MCF 10A (cell line): ENCODE measurements at places on chromosomes 1 and 21. TPM values are rescaled to one million over a fixed set of nuclear protein-coding genes. Genes with fewer than 3 reads are reported as not detected.

DNA sequence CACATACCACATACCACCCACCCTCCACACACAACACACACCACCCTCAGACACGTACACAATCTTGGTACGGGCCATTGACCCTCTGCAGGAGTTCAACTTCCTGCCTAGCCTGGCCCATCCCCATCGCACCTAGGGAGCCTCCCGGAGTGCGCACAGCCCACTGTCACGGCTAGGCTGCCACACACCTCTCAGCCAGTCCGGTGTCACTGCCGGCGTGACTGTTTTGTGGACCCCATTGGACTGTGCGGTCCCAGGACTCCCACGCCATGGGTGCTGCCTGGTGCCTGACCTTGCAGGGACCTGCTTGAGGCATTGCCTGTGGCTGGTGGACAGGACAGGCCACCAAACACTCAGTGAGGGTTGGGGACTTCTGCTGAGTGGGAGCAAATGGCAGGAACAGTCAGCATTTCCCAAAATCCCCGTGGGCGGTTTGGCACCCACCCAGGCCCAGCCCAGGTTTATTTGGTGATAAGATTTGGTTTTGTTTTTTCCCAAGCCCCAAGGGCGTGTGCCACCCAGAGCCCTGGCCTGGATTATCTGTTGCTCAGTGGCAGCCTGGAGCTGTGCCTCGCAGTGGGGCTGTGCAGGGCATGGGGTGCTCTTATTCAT lies 27.7 kb downstream of the RAB7B start:
- no peak for DNase-seq

DNA sequence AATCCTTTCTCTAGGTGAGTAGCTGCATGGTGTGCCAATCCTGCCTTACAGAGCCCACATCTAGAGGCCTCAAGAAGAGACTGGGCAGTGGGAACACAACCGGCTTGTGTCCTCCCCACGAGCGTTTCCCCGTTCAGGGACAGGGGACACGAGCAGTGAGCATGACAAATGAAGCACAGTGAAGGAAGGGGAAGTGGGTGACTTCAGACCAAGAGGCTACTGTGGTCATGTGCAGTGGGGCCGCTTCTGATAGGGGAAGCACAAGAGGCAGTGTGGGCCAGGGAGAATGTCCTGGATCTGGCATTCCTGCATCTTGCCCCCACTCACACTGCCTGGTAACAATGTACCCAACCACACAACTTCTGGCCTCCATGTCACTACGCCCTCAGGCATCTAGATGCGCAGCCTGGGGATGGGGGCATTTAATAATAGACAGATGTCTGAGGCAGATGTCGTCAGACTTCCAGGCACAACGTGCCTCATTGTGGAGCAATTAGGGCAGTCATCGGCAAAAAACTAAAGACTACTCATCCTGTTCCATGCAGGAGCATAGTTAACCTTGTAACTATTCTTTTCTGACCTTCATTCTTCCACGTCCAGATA lies 155.6 kb upstream of the NBPF11 start:
- no peak for DNase-seq

GRCh38 chr1:147545133-147545532 lies 3.8 kb downstream of the BCL9 start:
- peak; percentile 99 for DNase-seq

DNA sequence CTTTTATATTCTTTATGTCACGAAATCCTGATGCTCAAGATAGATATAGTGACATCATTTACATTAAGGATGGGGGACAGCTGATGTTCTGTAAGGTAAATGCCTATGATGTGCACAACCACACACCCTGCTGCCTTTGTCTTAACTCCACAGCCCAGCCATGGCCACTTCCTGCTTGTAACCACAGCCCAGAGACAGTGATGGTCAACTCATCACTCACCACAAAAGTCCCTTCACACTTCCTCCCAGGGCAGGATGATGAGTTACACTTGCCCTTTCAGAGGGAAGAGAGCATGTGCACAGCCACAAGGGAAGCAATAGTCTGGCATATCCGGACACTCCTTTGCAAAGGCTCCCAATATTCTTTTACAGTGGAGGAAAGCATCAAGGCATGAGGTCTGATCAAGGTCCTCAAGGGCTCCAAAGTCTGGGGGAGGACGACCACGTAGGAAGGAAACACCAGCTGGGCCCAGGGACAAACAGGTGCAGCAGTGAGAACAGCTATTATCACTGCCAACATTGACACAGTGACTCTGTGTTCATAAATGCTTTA lies 53.8 kb downstream of the PLPP3 start:
- DNase-seq: no peak

DNA sequence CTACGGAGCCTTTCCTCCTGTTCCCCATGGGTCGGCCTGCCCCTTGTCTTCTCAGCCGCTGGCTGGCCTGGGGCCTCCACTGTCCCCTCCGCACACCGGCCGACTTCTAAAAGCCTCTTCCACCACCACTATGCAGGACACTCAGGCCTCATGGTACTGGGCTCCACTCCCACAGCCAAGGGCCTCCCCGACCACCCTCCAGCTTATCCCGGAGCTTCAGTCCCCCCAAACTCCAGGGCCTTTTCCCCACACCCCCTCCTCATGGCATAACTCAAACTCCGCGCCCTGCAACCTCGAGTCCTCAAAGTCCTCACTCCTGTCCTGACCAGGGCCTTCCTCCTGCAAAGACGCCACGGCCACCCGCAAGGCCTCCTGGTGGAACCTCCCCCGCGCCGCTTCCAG lies 2.0 kb downstream of the LRRC41 start:
- peak; percentile 23 for DNase-seq

HRNR gene
- not detected in 2 replicates for total RNA-seq

SKI gene
- 42.7 and 53.7 TPM in 2 replicates for total RNA-seq

- DNase-seq: no peak
Observed at GRCh38 chr1:223179786-223180185, 36.7 kb upstream of the TLR5 start.

DNA sequence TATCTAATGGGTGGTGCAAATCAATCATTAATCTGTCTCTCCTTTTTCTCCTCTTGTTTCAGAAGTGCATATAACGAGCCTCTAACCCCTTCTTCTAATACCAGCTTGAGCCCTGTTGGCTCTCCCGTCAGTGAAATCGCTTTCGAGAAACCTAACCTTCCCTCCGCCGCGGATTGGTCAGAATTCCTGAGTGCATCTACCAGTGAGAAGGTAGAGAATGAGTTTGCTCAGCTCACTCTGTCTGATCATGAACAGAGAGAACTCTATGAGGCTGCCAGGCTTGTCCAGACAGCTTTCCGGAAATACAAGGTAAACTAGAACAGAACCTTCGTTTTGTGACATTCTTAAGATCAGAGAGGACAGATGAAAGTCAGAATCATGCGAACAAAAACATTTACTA lies 25.3 kb upstream of the VAMP3 start:
- peak; percentile 69 for DNase-seq

DNA sequence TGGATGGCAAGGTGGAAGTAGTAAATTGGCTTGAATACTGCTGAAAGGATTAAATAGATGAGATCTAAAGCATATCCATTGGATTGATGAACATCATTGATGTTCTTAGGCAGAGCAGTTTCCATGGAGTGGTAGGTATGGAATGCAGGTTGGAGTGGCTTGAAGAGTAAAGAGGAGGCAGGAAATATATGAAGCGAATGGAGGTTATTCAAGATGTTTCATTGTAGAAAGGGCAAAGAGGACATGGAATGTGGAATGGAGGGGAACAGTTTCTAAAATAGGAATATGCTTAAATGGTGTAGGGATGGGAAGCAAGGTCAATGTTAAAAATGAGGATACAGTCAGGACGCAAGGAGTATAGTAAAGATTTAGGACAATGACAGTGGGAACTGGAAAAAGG lies 6.1 kb downstream of the OSBPL9 start:
- no peak for DNase-seq

SYCP1 gene
- not detected in 2 replicates for total RNA-seq

GRCh38 chr21:27953340-27954045 lies 986.6 kb upstream of the ADAMTS5 start:
- no peak for DNase-seq

GRCh38 chr1:23614032-23614660 lies 54.8 kb upstream of the ID3 start:
- DNase-seq: no peak

ITGB3BP gene
- total RNA-seq: 31.4 and 31.8 TPM in 2 replicates

GRCh38 chr1:110272045-110272444 lies 61.9 kb downstream of the KCNC4 start:
- DNase-seq: no peak

- DNase-seq: no peak
Observed at GRCh38 chr1:117416546-117417125, 49.4 kb downstream of the MAN1A2 start.

DNA sequence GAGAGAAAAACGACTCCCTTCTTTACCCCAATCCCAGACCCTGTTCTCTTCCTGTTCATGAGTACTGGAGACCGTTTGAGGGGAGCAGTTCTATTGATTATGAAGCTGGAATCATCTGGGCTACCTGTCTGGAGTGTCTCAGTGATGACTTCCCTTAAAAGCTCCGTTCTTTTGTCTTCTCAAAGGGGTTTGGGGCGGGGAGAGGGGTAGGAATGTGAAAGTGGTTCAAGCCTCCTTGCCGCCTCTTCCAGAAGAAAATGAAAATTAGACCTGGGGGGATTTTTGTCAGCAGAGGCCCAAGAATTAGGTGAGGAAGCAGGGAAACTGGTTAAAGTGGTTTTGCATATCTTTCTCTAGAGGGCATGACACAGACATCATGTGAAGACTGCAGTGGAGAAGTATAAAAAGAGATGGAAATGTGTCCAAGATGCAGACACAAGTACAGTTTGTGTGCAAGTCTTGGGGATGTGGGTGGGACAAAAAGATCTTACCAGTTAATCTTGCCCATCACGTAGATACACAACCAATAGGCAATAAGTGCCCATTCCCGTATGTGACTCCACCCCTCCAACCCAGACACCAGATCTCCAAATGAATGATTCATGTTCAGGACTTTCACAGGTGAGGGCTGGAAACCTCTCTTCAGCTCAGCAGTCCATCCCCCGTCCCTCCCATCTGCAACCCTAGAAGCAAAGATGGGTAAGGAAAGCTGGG lies 470 bp upstream of the MTMR11 start:
- peak; percentile 96 for DNase-seq

DNA sequence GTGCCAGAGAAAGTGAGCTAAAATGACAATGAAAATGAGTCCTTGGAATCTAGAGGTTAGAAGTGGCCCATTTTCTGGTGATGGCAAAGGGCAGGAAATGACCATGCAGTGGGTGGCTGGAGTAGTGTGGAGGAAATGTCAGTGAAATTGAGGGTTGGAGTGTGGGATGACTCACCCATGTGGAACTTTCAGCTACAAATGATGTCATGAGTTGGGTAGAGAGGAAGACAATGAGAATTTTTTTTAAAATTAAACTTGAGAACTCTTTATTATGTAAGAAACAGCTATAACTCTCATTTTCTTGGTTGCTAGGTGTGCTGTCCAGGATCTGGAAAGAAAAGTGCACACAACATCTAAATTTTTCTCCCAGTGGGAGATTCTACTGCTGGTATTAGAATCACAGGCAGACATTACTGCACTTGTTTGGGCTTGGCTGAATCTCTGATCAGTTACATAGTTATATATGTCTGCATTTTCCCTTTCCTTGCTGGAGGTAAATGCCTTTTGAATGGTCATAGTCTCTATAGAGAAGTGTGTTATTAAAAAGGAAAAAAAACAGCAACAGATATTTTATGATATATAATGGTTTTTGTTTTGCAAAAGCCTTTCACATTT lies 56.8 kb upstream of the GNG12 start:
- peak; percentile 74 for DNase-seq

DNA sequence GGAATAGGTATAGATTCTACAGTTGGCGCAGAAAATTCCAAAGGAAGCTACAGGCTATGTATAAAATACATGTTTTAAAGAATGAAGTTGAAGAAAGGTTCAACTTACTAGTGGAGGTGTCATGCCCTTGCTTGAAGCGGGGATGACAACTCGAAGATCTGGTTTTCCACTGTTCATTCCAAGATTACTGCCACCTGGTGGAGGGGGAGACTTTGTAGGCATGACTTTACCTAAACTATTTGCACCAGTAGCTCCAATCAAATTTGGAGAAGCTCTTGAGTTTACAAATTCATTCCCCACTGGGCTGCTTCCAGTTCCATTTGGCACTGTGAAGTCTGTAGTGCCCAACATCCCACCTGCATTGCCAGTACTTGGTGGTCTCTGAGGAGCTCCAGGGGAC lies 81.7 kb downstream of the AXDND1 start:
- DNase-seq: peak; percentile 39

GRCh38 chr1:36343651-36344394 lies 20.4 kb upstream of the EVA1B start:
- DNase-seq: no peak

DNA sequence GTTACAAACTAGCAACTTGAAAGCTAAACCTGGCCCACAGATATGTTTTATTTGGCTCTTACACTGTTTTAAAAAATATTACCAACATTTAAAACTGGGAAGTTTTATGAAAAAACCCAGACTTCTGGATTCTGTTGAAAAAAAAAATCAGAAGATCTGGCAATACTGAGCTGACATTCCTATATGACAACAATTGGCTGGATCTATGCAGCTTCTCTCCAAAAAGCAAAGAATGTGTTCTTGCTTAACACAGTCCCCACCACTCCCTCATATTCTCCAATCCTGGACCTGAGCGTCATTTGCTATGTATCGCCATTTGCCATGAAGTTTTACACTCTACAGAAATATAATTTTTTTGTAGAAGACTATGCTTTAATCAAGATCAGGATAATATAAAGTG lies 859.6 kb downstream of the LTN1 start:
- DNase-seq: no peak

VWA5B1 gene
- total RNA-seq: not detected in 2 replicates

- no peak for DNase-seq
Observed at GRCh38 chr1:93007941-93008577, 46.8 kb upstream of the DIPK1A start.

- no peak for DNase-seq
Observed at GRCh38 chr1:167439301-167439988, 78.9 kb downstream of the CD247 start.

NHLH2 gene
- not detected in 2 replicates for total RNA-seq

- peak; percentile 67 for DNase-seq
Observed at GRCh38 chr1:34763142-34763781, 3.7 kb downstream of the GJB4 start.

SNX27 gene
- 36.9 and 43.1 TPM in 2 replicates for total RNA-seq

- DNase-seq: no peak
Observed at GRCh38 chr1:74422421-74423292, 89.8 kb downstream of the LRRC53 start.

GBP2 gene
- 1.7 and 2.2 TPM in 2 replicates for total RNA-seq

DNA sequence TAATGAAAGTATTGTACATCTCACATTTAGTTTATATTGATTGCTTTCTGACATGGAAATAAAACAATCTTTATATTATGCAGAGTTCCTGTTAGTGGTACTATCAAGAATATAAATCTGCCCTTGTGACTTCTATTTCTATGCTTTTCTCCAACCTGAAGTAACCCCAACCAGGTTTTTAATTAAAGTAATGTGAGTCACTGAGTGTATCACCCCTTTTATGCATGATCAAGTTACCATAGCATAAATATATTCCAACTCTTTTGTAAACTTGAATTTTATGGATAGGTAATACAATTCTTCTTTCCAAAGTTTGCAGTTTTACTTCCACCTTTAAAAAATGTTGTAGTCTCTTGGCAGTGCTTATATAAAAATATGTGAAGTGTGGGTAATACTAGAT lies 532.3 kb downstream of the USP25 start:
- no peak for DNase-seq

- DNase-seq: no peak
Observed at GRCh38 chr1:211485480-211485857, 6.5 kb downstream of the RD3 start.
